IMR-90 (cell line): ENCODE measurements at places on chromosomes 13 and 19. TPM values are rescaled to one million over a fixed set of nuclear protein-coding genes. Genes with fewer than 3 reads are reported as not detected.

ZNF724 gene
- total RNA-seq, result 18.3 and 20.1 TPM in 2 replicates

RASAL3 gene
- total RNA-seq, result not detected in 2 replicates

CYP2F1 gene
- not detected in 2 replicates for total RNA-seq

CALR3 gene
- not detected in 2 replicates for total RNA-seq

GRCh38 chr13:112771877-112772538, 82.2 kb downstream of the ATP11A start:
- H3K27ac ChIP-seq, result no peak overlapping the region
- no peaks in the 10 kb centered on the region; the same call in 1 of the 2 replicates for H3K4me1 ChIP-seq
- H3K36me3 ChIP-seq, result peaks cover 3% of the 10 kb centered on the region; the same call in 1 of the 2 replicates
- no peaks in the 10 kb centered on the region for H3K27me3 ChIP-seq
- DNase-seq, result no peak

DNA sequence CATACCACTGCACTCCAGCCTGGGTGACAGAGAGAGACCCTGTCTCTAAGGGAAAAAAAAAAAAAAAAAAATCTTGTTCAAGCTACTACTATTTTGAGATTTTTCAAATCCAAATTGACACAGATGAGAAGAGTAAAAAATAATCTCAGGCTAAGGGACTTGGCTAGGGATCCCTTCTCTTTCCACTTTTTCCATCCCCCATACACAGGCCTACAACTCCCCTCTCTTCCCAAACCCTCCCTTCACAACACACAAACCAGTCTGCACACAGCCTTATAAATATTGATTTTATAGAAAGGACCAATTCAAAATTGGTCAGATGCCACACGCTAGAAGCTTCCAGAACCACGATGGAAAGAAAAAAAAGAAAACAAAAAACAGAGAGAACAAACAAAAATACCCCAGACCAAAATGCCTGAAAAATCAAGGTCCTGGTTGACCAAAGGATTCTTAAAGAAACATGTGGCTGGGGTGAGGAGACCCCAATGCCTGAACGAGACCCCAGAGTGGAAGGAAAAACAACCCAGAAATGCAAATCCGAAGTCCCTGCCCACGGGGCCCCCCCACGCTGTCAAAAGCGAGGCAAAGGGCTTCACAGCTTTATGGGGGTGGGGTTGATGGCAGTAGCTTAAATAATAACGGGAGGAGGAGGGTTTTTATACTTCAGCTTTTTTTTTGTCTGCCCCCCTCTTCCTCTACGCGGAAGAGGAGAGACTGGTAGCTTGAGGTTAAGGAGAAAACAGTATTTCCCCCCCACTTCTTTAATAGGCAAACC, 18.1 kb downstream of the QPCTL start:
- H3K27ac ChIP-seq, result no peak overlapping the region
- H3K4me1 ChIP-seq, result no peaks in the 10 kb centered on the region
